ENCODE measurements at places on chromosomes 7 and 10.

- DNase-seq = no peak
Observed at GRCh38 chr7:43763183-43763582, 4.7 kb downstream of the BLVRA start.

DNA sequence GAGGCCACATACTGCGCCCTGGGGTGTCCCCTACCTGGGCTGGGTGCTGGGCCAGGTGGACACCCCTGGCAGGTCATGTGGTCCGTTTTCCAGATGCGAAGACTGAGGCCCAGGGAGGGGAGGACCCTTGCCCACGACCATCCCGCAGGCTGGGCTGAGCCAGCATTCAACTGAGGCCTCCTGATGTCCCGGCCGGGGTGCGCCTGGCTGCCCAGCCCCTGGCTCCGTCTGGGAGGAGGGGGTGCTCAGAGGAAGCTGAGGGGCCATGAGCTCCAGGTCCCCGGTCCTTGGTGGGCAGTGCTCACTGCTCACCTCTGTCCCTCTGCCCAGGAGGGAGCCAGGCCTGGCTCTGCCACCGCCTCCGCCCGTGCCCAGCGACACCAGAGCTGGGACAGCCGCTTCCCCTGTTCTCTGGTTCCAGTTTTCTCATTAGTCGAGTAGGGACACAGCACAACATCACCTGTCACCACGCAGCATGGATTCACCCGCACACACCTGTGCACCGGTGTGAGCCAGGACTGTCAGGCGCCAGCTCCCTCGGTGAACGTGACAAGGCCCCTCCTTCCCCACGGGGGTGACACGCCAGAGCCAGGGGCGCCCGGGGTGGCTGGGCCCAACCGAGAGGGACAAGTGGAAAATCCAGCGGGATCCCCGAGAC, 139.7 kb downstream of the ELFN1 start:
- DNase-seq = no peak

DNA sequence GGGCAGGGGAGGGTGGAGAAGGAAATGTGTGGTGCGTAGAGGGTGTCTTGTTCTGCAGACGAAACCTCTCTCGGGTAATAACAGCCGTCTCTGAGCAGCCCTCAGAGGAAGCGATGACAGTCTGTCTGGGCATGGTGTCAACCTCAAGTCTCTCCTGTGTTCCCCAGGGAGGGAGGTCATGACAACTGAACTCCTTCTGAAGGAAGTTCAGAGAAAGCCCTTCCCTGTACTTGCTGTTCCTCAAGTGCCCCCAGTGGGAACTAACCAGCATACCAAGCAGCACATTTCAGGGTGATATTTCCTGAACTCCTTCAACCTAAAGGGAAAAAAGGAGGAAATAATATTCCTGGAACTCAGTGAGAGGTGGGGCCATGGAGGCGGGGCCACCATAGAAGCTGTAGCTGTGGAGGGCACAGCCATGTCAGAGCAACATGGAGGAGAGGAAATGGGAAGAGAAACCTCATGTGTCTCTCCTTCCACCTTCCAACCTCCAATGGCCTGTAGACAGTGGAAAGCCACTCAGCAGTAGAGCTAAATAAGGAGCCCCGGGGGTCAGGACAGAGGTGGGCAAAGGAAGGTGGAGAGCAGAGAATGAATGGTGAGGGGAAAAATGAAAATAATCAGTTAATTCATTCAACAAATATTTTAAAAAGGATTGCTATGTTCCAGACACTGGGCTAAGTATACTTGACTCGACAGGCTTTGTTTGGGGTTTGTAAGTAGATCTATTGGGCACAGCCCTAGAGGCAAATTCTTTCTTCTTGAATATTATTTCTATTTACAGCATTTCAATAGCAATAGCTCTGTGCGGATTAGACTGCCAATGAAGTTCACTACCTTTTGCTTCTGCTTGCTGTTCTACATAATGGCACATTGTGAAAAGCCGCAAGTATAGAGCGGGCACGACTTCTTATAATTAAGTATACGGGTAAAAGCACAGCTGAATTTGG, 61.0 kb upstream of the AOAH start:
- peak; percentile 37 for DNase-seq

DNA sequence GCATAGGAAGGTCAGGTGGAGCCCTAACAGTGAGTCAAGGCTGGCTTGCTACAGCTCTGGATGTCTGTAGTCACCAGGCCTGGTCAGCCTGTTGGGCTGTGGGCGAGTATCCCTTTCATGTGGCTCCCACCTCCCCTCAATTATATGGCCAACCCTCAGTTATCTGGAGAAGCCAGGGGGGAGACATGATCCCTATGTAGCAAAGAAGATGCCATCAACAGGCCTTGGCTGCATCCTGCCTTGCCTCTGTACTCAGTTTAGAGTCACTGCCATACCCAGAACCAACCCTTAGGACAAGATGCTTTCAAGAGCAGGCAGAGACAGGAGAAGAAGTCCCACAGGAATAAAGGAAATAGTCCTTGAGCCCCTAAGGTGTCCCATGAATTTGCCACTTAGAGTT, 763.9 kb downstream of the GRID1 start:
- no peak for DNase-seq

- DNase-seq = no peak
Observed at GRCh38 chr7:158830211-158830723, 958 bp upstream of the ESYT2 start.

DNA sequence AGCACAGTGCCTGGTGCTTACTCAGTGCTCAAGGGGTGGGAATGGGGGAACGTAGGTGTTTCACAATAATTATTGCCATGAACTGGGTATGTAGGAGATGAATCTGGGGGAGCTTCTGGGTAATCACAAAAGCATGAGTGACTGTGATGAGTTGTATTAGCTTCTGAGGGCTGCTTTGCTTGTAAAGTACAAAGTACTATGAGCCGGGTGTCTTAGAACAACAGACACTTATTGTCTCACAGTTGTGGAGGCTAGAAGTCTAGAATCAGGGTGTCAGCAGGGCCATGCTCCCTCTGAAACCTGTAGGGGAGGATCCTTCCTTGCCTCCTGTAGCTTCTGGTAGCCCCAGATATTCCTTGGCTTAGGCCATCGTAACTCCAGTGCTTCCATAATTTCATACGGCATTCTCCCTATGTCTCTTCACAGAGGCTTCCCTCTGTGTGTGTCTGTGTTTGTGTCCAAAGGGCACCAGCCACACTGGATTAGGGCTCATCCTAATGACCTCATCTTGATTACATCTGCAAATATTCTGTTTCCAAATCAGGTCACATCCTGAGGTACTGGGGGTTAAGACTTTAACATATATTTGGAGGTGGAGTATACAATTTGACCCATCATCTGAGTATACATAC, 84.8 kb upstream of the AGBL3 start:
- DNase-seq = no peak

- no peak for DNase-seq
Observed at GRCh38 chr10:19931894-19932590, 115.8 kb downstream of the PLXDC2 start.

DNA sequence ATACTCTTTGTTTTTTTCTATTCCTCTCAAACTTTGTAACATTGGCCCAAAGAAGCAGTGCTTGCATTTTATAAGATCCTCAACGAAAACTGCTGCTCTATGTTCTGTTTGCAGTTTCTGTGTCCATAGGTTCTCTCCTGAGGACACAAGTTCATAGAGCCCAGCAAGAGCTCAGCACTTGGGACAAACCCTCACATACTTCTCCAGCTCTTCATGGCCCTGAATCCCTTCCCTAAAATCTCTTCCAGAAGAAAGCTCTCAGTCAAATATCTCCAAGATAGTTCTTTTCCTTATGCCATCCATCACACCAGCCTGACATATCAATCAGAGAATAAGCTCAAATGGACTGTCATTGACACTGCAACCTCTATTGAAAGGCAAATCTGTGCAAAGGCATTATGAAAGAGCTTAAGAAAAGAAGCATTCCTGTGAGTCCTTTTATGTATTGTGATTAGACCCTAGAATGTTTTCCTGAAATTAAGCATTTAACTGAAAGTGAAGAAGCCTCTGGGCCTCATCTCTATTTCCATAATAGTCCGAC, 405.5 kb downstream of the ANKRD7 start:
- no peak for DNase-seq

DNA sequence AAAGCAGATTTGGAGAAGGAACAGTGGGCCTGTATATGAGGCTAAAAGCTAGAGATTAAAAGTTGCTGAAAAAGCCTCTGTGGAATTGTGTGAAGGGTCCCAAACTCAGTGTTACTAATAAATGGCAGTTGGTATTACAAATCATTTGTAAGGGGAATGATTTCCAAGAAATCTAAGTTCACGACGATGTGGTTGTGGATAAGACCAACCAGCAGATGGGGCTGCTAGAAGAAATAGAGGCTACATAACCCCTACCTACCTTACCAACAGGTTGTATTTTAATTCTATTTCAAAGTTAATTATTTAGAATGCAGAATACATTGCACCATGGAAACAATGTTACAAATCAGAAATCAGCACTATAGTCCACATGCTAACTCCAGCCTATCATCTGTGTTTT, 377.1 kb downstream of the HPSE2 start:
- DNase-seq = no peak

GRCh38 chr7:108090791-108091460, 39.2 kb downstream of the LAMB4 start:
- DNase-seq = no peak

- DNase-seq = no peak
Observed at GRCh38 chr10:74049955-74050354, 52.0 kb downstream of the VCL start.

GRCh38 chr7:113710310-113711096, 208.3 kb downstream of the PPP1R3A start:
- no peak for DNase-seq

DNA sequence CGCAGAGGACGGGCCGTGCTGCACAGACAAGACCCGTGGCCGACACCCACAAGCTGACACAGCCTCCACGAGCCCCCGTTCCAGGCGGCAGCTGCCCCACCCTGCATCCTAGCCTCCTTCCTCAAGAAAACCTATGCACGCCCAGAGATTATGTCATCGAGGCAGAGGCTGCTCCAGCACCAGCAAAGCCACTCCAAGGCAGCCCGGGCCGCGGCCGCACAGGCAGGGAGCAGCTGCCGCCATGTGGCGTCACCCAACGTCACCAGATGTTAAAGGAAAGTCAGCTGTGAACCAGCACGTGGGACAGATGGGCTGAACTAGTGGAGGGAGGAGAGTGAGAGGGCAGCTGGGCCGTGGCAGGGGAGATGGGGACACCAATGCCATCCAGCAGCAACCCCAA, 59.8 kb downstream of the STK32C start:
- DNase-seq = no peak

DNA sequence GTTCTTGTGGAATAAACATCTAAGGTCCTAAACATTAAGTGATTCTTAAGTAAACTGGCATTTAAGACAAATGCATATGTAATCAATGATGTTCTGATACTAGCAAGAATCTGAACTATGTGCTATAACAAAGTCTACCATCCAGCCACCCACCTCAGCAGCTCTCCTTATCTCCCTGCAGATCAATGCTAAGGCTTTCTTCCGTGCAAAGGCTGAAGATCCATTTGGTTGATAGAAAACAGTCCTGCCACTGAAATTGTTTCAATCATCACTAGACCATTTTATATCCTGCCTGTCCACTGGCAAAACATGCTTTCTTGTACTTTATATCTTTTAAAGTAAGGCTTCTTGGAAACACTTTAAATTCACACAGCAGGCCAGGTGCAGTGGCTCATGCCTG, 6.3 kb upstream of the SMKR1 start:
- DNase-seq = no peak

GRCh38 chr7:1447551-1448244, 11.6 kb downstream of the MICALL2 start:
- DNase-seq = no peak

- no peak for DNase-seq
Observed at GRCh38 chr10:71805776-71806703, 32.7 kb upstream of the VSIR start.

DNA sequence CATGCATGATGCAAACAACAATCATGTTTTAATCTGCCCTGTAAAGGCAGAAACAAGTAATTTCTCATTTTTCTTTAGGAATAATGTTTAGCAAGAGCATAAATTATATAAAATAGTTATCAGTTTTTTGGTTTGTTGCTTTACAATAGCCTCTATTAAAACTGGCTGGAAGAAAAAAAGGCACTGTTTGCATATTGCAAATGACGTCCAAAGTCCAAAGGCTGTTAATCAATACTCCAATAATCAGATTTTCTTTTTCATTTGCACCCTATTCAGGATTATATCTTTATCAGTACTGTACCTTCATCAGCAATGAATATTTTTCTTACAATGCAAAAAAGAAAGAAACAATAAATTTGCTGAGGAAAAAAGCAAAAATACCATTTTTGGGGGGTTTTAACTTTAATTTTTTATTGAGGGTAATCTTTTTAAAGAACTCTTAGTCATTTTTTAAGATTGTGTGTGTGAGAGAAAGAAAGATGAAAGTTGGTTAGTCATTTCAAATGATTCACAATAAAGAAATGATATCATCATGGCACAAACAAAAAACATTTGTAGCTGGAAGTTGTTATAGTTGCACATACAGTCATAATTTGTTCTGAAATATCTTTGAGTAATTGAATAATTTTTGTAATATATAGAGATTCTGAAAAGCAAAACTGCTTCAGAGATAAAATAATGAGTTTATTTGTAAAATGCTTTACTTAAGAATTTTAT, 44.4 kb upstream of the AKR1C2 start:
- no peak for DNase-seq

DNA sequence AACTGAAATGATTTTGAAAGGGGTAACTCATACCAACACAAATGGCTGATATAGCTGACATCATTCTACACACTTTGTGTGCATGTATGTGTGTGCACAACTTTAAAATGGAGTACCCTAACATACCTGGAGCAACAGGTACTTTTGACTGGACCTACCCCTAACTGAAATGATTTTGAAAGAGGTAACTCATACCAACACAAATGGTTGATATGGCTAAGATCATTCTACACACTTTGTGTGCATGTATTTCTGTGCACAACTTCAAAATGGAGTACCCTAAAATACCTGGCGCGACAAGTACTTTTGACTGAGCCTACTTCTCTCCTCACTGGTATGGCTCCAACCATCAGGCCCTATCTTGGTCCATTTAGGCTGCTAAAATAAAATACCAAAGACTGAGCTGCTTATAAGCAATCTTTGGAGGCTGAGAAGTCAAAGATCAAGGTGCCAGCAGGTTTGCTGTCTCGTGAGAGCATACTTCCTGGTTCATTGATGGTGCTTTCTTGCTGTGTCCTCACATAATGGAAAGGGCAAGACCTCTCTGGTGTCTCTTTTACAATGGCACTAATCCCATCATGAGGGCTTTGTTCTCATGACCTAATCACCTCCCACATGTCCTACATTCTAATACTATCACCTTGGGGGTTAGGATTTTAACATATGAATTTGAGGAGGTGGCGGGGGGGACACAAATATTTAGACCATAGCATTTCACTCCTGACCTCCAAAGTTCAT, 173.3 kb downstream of the CFTR start:
- no peak for DNase-seq

All from uterus (tissue), 4 donors.